CD8-positive, alpha-beta memory T cell (primary cell): ENCODE measurements at places on chromosomes 5 and 9. TPM values are rescaled to one million over a fixed set of nuclear protein-coding genes. Genes with fewer than 3 reads are reported as not detected.

TEX48 gene
- 0.46 TPM for total RNA-seq

WNK2 gene
- total RNA-seq, result 0.55 TPM

GRCh38 chr9:68697851-68698250 lies 7.2 kb upstream of the PIP5K1B start:
- DNase-seq, result no peak
- H3K27me3 ChIP-seq, result peaks cover 3% of the 10 kb centered on the region
- H3K4me1 ChIP-seq, result no peaks in the 10 kb centered on the region
- no peak overlapping the region for H3K27ac ChIP-seq
- H3K36me3 ChIP-seq, result no peaks in the 10 kb centered on the region

- no peak overlapping the region for H3K4me3 ChIP-seq
- no peak overlapping the region for H3K27ac ChIP-seq
- DNase-seq, result no peak
- H3K27me3 ChIP-seq, result no peaks in the 10 kb centered on the region
- peaks cover 13% of the 10 kb centered on the region for H3K4me1 ChIP-seq
- H3K36me3 ChIP-seq, result no peaks in the 10 kb centered on the region
Measured at GRCh38 chr5:34009610-34010009, 1.8 kb upstream of the AMACR start.

GRCh38 chr5:172493906-172494305 lies 39.6 kb upstream of the SH3PXD2B start:
- no peak overlapping the region for H3K4me3 ChIP-seq
- no peaks in the 10 kb centered on the region for H3K27me3 ChIP-seq
- H3K36me3 ChIP-seq, result no peaks in the 10 kb centered on the region
- no peak for DNase-seq

- H3K36me3 ChIP-seq, result no peaks in the 10 kb centered on the region
- H3K27me3 ChIP-seq, result no peaks in the 10 kb centered on the region
- DNase-seq, result no peak
- peak overlapping the region; percentile 89 for H3K4me3 ChIP-seq
- peaks cover 18% of the 10 kb centered on the region for H3K4me1 ChIP-seq
Measured at GRCh38 chr9:85742597-85742936, 813 bp upstream of the AGTPBP1 start.
